ENCODE measurements at places on chromosomes 4 and X. TPM values are rescaled to one million over a fixed set of nuclear protein-coding genes. Genes with fewer than 3 reads are reported as not detected.

Gene H2AZ1
- 41.4 TPM for total RNA-seq

Gene ATP1B4
- total RNA-seq, result not detected

GRCh38 chrX:155144926-155145325, 71.3 kb upstream of the VBP1 start:
- no peak for DNase-seq

GRCh38 chrX:134734466-134734952, 76.2 kb upstream of the PLAC1 start:
- no peak for DNase-seq

DNA sequence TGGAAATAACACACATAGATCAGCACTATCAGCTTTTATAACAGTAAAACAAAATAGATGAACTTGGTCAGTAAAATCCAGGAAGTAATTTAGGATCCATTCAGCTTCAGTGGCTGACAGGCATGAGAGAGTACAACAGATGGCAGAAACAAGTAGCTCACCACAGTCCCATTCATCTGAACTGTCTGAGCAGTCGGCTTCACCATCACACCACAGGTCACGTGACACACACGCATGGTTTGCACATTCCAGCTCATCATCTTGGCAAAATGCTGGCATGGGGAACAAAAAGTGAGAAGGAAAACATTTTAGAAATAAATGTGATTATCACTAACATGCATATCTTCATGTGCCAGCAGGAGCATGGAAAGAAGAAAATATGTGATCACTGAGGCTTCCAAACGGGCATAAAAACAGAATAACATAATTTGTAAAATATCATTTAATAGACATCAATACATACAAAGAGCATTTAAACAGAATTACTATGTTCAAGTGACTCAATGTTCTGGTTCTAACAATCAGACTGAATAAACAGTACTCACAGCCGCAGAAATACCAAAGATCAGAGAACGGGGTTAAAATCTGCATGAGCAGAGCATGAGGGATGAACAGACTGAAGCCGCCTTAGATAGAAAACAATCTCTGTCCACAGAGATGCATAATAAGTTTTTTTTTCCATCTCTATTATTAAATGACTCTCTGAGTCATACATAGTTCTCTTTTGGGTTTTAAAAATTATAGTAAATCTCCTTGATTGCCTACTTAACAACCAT, 158.1 kb downstream of the ATP10D start:
- DNase-seq, result no peak

GRCh38 chrX:97790850-97791249, 907.1 kb downstream of the RPA4 start:
- no peak for DNase-seq

DNA sequence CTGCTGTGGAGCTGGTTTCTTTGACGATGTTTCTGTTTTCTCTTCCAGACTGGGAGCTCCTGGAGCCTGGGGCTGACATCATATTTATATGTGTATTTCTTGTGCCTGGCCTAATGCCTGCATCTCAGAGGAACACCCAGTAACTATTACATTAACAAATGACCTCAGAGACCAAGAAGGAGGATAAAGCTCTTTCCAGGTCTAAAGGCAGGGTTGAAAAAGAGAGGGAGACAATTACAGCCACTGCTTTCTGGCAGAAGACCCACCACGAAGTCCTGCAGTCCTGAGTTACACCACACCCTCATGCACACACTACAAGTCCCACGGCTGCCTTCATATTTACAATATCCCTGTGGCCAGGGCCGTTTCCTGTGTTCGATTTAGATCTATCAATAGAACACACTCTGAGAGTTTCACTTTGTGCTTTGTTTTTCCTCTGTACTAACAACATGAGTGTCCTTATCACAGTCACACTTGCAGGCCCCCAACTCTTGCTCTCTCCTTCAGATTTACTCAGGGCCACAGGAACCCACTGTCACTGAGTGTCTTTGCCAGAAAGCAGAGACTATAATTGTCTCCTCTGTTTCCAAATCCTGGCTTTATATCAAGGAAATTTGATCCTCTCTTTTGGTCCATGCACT, 535.5 kb downstream of the MID1IP1 start:
- no peak for DNase-seq

DNA sequence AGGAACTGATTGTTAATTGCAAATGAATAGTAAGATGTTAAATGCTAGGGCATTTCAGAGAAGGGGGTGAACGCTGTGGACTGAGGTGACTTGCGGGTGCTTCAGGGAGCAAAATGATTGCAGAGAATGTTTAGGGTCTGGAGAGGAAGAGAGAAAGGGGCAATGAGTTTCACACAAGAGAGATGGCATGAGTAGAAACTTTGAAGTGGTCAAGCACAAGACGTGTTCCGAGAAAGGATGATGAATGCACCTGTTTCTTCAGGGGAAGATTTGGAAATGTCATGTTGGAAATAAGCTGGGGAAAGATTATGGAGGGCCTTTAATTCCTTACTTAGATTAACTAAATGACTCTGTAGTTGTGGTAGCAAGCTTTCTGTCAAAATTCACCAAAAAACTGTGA, 43.4 kb downstream of the DTHD1 start:
- DNase-seq, result no peak

DNA sequence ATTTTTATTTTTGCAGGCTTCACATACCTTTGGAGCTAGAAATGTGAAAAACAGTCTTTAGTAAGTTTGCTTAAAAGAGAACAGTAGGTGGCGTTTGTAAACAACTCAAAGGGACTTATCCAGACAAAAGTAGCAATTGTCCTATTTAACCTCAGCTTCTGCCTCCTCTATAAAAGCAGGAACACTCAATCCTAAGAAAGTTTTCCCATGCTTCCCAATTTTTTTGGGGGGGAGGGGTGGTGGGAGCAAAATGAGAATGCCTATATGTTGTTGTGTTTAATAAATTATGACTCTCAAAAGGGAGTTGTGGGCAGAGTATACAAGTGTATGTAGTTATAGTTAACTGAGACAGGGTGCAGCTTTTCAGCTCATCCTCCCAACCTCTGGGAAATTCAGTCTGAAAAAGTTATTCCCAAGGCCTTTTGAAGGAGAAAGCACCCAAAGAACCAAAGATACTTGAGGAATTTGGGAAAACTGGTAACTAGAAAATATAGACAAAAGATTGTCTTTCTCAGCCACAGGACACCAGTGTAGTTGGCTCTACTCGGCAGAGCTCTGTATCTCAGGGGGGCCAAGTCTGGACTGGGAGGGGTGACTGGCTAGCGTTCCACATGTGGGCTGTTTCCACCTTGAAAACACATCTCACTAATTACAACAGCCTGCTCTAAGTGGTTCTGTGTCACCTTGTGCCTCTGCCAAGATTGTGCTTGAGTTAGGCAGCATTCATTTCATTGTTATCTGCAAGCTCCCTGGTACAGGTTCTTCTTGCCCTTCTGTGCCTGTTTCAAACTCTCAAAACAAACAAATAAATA, 2.8 kb downstream of the SFRP2 start:
- no peak for DNase-seq

DNA sequence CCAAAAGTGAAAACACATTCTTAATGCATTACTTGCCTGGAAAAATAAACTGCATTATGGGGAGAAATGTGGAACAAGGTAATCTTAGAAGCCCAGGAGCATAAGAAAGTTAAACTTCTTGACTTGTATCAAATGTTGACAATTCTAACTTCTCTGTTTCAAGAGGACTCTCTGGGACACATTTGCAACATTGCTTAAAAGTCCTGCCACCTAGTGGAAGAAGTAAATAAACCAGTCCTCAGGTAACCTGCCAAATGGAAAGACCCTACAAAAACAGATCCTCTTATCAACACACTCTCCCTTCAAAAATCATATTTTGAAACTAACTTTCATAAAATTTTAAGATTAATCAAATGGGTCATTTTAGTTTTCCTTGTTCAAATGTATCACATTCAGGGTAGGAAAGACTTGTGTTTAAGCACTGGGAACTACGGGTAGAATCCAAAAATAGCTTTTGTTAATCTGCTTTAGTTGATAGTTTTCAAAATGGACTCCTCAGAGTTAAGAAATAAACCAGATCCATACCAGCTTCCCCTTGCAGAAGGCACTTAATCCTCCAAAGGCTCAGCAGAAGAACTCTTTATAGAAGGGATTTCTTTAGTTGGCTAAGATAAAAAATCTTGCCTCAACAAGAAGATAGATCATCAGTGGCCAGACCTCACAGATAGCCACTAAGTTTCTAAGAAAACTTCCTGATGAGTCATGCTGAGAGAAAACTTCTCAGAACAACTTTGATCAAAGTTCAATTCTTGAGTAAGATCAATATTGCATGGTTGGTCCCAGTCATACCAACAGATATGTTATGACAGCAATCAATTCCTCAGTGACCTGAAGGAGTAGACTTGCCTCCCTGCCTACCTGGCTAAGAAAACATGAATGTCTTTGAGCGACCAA, 141.7 kb downstream of the HHIP start:
- no peak for DNase-seq

- no peak for DNase-seq
These were observed 103.2 kb downstream of the AMMECR1 start for GRCh38 chrX:110214684-110215083.

DNA sequence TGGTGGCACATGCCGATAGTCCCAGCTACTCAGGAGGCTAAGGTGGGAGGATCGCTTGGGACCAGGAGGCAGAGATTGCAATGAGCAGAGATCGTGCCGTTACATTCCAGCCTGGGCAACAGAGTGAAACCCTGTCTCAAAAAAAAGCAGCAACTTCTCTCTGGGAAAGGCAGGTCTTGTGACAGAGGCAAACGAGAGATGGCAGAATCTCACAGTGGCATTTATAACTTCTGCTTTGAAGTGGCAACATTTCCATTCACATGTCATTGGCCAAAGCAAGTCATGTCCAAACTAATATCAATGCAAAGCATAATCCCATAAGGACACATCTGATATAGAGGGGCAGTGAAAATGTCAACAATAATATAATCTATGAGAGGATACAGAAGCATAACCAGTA, 79.8 kb downstream of the PPEF2 start:
- no peak for DNase-seq

- no peak for DNase-seq
These were observed 33.0 kb downstream of the GSTCD start for GRCh38 chr4:105741548-105741947.

- no peak for DNase-seq
These were observed 21.5 kb downstream of the RWDD4 start for GRCh38 chr4:183637461-183637860.

All from right lobe of liver (tissue), 6 donors.